H4 (cell line): ENCODE measurements at places on chromosomes 6 and 20. TPM values are rescaled to one million over a fixed set of nuclear protein-coding genes. Genes with fewer than 3 reads are reported as not detected.

- DNase-seq, result no peak
Observed at GRCh38 chr6:105485456-105485855, 82.6 kb upstream of the PREP start.

ZNF334 gene
- 0.14 TPM in 1 of 2 replicates, not detected in the other for total RNA-seq

PRIM2 gene
- 49.7 and 57.3 TPM in 2 replicates for total RNA-seq

DNA sequence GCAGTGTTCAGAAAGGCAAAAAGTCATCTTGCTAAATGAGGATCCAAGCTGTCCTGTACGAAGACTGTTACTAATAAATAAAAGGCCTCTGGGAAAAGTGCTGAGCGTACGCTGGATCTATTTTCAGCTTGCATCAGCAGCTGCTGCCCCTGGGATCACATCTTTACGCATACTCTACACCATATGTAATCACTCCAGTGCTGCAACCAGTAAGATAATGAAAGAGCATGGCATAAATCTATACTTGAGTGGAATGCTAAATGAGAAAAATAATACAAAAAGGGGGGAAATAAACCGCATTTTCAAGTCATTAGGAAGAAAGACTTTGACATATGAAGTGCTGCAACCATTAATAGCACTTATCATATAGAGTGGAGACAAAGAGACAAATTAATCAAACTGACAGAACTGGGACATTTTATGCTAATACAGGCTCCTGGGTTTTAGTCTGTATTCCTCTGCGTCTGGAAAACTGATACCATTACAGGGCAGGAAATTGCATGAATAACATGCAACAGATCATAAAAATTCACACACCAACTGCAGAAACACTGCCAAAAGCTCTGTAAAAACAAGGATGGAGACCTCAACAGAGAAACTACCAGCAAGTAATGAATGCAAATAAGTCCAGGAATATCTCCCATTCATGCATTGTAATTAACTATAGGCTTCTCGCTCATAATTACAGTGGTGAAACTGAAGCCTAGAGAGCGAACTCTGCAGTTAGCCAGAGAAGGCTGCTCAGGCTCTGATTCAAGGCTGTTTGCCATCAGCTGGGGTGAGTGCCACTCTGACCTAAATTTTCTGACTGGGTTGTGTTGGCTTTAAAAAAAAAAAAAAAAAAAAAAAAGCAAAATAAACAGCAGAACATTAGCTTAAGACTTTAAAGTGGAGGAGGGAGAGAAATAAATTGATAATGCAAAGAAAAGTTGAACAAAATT is 83.8 kb downstream of the GJA10 start:
- no peak for DNase-seq

DNA sequence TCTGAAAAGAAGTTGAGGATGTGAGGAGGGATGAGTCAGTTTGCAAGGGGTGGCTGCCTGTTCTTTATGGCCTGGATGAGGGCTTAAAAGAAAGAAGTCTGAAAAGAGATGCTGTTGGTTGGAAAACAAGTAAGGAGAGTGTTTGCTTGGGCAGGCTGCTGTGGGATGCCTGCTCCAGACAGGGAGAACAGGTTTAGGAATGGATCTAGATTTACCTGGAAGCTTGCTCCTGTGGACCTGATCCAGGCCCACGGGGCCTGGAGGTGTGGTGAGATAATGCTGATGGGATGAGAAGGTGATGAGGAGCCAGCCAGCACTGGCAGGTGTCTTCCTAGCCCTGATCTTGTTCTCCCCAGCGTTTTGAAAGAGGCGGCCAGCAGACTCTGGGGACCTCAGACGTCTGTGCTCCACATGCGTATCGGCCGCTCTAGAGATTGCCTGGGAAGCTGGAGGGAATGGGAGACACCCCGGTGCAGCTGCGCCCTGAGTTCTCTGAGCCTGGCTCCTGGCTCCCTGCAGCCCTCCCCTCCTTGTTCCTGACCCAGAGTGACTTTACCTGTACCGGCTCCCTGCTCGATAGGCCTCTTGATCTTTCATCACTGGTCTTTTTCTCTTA is 331.3 kb downstream of the ZFAND3 start:
- no peak for DNase-seq

DNA sequence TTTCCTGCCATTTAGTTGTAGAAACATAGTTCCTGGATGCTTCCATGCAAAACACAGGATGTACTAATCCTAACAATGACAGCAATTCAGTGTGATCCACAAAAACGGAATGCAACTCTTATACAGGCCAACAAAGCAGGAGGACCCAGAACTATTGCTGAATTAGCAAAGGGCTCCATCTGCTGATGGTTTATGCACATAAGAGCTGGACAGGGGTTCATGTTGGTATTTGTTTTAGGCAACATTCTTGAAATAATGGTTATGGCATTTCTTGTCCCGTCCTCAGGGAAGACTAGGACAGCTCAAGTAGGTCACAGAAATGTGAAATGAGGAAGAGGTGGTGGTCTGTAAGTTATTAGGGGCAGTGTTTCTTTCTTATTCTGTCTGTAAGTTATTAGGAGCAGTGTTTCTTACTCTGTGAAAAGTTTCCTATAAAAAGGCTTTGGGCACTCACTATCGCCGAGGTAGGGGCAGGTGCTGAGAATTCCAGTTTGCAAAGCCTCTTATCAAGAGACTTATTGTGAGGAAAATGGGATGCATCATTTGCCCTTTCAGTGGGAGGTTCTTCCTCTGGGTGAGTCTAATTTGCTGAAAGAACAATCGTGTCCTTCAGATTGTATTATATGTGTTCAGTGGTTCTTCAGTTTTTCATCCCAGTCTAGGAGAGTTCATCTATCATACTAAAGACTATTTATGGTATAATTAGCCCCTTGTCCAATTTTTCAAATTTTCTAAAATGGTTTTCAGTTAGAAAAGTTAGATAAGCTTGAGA is 171.1 kb downstream of the MCHR2 start:
- DNase-seq, result peak; percentile 43
